Body of pancreas (tissue), 4 donors: ENCODE measurements at places on chromosomes 16 and 17.

DNA sequence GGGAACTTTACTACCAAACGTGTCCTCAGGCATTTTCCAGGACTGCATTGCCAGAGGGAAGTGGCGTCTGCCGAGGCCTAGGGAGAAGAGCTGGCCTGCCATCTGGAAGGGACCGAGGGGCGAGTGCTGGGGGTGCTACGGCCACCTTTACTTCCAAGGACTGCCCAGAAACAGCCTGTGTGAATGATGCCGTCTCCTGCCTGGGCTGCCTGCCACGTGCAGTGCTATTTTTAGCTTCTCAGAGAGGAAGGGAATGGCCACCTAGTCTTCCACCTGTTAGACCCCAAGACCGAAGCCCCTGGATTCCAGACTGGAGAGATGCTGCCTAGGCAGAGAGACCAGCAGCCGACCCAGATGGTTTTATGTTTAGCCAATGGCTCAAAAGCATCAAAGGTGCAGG is 57.2 kb downstream of the VAC14 start:
- DNase-seq: no peak

DNA sequence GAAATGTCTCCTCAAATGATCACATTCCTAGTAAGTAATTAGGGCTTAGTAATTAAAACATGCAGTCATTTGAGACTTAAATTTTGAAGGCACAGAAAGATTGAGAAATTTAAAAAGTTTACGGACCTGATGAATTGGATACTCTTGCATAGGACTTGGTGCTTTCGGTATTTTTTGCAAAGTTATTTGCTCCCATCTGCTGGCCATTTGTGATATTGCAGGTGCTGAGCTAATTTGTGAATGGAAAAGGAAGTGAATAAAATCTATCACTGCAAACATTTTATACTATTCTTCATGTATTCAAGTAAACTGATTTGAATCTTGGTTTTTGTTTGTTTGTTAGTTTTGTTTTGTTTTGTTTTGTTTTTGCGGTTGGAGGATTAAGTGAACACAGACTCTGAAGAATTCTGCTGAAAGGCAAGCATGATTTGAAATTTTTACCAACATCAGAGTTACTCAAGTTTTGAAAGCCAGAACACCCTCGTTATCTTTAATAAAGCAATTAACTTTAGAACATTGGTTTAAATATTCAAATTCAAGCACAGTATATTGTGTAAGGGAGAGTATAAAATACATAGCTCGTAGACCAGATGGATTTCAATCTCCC is 689.5 kb upstream of the RBFOX1 start:
- DNase-seq: peak; percentile 57

GRCh38 chr16:47043200-47043599 is 69.7 kb upstream of the DNAJA2 start:
- no peak for DNase-seq

DNA sequence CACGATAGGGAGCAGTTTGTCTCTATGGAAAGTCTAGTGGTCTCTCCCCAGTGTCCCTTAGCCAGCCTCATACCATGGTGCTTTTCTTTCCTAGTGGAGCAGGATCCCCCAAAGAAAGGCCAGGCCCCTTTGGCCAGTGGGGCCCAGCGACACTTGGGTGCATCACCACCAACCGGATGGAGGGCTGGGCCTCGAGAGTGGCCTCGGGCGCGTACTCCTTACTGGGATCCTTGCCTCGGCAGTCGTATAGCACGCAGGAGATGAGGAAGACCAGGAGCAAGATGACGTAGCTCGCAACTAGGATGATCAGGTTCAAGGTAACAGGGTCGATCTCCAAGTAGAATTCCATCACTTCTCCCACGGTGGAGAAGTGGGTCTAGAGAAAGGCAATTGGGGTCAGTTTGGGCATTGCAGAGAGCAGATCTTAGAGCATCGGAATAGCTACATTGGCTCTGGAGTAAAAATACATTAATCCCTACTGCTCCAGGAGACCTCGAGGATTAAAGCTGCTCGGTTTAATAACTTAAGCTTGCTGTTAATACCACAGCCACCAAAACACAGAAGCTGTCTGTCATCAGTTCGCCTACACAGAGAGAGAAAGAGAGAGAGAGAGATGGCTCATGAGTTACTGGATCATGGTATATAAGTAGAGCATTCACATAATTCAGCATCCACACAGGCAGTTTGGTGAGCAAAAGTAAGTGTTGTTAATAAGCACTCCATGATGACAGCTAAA is at the start of gene SMIM36:
Gene SMIM36, minus strand, starts transcription at position 467 of the 736 bp plus-strand sequence.
- no peak for DNase-seq

- DNase-seq: no peak
These were observed 79.8 kb downstream of the CMIP start for GRCh38 chr16:81524382-81524781.

- DNase-seq: no peak
These were observed 436.7 kb downstream of the MAF start for GRCh38 chr16:79163691-79164387.

DNA sequence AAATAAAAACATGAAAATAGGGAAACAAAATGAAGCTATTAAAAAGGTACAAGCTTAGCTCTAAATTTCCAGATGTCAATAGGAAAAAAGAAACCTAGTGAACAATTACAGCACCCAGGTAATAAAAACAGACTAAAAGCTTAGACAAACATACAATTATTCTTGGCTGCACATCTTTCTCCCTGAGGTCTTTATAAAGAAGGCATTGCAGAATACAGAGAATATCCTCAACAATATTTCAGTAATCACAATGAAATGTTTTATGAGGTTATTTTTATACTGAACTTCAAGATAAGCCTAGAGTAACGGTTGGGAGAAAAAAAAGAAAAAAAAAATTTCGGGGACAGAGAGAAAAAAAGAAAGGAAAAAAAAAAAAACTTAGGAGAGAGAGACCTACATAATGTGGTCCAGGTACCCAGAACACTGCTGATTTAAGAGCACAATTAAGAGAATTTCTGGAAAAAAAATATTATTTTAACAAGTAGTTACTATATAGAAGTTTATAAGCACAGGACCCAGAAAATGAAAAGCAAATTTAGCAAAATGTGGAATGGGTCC is 26.5 kb downstream of the KANSL1 start:
- no peak for DNase-seq
